ENCODE measurements at places on chromosomes 6 and 20.
A peak's percentile ranks its signal among the peaks of the same experiment; 100 is the strongest.

GRCh38 chr20:34528921-34529297, 12.7 kb downstream of the DYNLRB1 start:
- no peak for DNase-seq

- DNase-seq = no peak
Measured at GRCh38 chr6:97714772-97715171, 431.8 kb upstream of the MMS22L start.

DNA sequence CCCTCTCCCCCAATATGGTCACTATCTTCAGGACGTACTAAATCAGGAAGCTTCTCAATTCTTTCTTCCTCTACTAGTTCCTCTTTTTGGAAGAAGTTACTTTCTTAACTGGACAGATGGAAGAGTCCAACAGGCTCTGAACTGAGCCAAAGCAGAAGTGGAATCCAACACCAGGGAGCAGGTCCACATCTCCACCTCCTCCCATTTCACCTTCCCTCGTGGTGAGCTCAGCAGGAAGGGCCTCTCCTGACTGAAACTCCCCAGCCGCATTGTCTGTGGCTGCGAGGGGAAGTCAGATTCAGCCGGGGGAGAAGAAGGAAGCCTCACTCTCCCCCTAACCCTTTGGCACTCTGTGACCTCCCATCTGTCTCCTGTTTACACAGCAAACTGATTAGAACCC, 63.8 kb upstream of the UST start:
- DNase-seq = no peak

DNA sequence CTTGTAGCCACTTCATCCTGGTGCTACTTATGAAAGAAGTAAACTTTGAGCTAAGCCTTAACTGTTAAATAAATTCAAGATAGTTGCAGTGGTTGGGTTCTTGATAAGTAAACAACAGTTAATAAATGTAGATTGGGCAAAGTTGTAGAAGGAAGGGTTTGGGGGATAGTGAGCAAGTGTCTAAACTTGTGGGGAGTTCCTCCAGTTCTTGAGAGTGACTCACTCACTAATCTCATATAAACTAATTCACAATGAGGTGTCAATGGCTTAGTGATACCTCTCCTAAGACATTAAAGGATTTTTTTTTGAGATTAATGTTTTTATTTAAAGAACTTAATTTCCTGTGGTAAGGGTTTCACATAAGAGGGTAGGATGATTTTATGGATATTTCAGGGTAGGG, 507.4 kb downstream of the BMP2 start:
- no peak for DNase-seq

DNA sequence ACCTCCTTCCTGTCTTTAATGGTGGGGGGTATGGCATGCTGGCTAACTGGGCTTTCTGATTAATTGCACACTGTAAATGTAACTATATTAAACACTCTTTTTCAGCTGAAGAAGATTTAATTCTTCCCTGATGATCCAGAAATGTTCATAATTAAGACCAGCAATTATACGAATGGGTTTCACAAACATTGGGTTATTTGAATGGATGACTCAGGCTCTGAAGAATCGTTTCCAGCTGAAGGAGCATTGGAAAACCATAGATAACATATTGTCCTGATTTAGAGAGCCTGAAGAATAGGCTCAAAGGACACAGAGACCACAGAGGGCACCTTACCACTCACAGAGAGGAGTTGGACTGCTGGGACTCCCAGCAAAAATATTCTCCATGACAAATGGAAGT, 130.7 kb upstream of the SSTR4 start:
- DNase-seq = no peak

- DNase-seq = no peak
Measured at GRCh38 chr6:41721414-41721813, 14.0 kb downstream of the TFEB start.

GRCh38 chr6:31639449-31639861, 13.0 kb downstream of the BAG6 start:
- DNase-seq = no peak

GRCh38 chr6:168583126-168583525, 142.1 kb downstream of the SMOC2 start:
- DNase-seq = no peak

- DNase-seq = no peak
Measured at GRCh38 chr20:50475681-50476292, 34.4 kb upstream of the PTPN1 start.

GRCh38 chr6:27879837-27880236, 32.4 kb downstream of the OR2B2 start:
- no peak for DNase-seq

DNA sequence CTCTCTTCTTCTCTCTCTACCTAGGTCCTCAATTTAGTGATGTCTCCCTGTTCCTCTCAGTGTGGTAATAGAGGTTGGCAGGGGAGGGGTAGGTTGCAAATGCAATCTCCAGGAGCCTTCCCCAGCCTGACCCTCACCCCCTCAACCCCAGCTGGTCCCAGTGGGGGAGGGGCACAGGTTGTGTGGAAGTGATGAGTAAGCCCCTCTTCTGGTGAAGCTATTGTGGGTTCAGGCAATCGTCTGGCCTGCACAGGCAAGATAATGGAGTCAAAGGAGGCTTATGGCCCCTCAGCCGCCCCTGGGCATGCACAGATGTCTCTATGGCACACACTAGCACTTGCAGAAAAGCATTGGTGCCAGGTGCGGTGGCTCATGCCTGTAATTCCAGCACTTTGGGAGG, 10.8 kb upstream of the ADA start:
- DNase-seq = no peak

DNA sequence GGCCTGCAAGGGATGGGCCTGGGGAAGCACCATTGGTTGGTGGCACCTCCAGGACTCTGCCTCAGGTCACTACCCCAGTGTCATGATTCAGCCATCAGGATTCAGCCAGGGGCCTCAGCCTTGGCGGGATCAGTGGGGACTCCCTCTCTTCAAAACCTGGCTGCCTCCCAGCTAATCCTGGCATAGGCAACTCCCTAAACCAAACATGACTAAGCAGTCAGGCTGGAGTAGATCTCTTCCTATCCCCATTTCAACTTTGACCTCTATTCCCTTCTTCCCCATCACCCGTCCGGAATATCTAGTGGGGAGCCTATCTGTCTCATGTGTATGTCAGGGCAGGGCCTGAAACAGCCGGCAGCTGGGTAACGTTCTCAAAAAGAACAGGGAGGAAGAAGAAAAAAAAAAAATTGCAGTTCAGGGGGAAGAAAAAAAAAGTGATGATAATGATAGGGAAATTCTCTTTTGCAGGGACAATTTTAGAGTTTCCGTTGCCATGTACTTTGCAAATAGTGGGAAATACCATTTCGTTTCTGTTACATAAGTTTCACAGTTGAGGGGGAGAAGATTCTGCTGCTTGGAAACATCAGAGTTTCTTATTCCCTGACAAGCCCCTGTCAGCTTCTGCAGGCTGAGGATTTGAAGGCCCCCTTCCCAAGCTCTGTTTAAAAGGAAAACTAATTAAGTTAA, 4.1 kb upstream of the PREX1 start:
- DNase-seq = no peak

GRCh38 chr6:168238159-168238909, 81.2 kb downstream of the DACT2 start:
- DNase-seq = no peak

DNA sequence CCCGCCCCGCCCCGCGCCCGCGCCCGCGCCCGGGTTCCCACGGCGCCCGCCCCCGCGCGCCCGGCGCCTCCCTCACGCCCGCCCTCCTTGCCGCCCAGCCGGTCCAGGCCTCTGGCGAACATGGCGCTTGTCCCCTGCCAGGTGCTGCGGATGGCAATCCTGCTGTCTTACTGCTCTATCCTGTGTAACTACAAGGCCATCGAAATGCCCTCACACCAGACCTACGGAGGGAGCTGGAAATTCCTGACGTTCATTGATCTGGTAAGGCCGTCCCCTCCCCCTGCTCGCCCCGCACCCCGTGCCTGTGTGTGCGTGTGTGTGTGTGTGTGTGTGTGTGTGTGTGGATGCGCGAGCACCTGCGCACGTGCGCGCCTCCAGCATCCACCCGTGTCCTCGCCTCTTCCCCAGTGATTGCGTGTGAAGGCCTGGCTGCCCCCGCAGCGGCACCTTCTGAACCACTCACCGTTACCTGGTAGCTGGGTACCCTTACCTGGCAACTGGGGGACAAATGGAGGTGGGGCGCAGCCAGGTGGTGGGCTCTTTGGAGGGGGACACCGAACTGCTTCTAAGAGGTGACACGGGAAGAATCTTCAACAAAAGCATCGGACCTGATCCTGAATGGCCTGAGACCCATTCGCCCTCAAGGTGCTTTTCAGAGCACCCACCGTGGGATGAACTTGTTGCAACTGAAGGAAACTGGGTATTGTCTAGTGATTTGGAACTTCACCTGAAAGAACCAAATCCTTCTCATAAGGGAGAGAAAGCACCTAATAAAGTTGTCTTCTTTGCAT, at the start of gene AIG1:
Gene AIG1, plus strand, starts transcription at position 84 of the 791 bp plus-strand sequence. Its CDS starts 37 bp downstream, at position 121.
- DNase-seq = no peak

- DNase-seq = no peak
Measured at GRCh38 chr6:12418946-12419345, 128.8 kb downstream of the EDN1 start.

DNA sequence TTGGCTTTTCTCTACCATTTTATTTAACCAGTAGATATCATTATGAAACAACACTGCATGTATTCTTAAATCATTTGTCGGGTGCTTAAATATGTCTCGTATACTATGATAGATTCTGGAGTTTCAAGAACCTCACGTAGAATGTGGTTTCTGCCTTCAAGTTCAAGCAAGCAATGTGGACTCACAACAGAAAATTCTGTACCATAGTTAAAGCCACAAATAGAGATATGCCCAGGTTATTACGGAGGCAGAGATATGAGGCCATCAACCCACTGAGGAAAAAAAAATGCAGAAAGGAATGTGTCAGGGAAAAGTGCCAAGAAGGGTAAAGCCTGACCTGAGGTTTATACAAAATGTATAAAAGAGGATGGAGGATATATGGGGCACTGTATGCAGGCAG, 109.9 kb downstream of the GFRAL start:
- no peak for DNase-seq

GRCh38 chr6:142838821-142839685, 105.9 kb downstream of the HIVEP2 start:
- peak; percentile 91 for DNase-seq

DNA sequence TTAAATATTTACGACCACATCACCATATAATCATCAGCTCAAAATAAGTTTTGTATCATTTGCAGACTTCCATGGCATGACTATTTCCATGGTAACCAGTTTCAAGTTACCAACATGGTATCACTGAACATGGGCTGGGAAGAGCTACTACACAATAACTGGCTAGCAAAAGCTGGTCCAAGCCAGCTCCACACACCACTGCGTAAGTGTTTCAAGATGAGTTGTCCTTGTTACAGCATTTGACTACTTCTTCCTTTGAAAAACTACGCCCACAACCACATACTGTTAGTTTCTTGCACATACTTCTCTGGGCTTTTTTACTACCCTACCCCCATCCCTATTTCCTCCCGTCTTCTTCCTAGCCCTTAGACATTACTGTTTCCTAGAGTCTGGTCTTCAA, 8.5 kb downstream of the CD164 start:
- DNase-seq = peak; percentile 15

DNA sequence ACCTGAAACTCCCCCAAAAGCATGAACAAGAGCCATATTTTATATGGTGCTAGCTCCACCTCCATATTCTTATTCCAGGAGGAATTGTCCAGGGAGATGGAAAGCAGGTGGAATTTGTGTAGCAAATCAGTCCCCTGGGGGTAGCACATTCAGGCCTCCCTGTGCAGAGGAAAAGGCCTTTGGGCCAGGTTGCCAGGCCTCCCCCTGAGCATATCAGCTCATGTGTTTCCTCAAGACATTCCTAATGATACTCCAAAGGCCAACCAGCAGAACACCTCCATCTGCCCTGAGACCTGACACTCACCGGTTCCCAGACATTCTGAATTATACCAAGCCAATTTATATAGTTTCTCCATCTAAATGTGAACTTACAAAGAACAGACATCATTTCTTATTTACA, 2.6 kb upstream of the BANF2 start:
- no peak for DNase-seq

DNA sequence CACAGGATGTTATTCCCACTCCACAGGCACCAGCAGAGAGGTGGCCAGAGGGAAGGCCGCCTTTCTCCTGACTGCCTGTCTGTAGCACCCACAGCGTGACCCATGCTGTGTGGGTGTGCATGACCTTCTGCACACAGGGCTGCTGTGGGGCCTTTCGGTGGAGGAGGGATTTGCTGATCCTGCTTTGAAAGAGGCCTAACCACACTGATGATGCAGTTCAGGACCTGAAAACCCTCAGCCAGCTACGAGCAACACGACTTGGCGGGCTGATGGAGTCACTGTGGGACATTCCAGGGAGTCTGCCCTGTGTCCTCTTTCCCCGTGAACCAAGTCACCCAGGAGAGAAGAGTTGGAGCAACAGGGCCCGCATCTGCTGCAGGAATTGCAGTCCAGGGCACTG, 49.1 kb downstream of the SYTL3 start:
- no peak for DNase-seq

- DNase-seq = no peak
Measured at GRCh38 chr6:148981515-148981914, 234.7 kb downstream of the UST start.

DNA sequence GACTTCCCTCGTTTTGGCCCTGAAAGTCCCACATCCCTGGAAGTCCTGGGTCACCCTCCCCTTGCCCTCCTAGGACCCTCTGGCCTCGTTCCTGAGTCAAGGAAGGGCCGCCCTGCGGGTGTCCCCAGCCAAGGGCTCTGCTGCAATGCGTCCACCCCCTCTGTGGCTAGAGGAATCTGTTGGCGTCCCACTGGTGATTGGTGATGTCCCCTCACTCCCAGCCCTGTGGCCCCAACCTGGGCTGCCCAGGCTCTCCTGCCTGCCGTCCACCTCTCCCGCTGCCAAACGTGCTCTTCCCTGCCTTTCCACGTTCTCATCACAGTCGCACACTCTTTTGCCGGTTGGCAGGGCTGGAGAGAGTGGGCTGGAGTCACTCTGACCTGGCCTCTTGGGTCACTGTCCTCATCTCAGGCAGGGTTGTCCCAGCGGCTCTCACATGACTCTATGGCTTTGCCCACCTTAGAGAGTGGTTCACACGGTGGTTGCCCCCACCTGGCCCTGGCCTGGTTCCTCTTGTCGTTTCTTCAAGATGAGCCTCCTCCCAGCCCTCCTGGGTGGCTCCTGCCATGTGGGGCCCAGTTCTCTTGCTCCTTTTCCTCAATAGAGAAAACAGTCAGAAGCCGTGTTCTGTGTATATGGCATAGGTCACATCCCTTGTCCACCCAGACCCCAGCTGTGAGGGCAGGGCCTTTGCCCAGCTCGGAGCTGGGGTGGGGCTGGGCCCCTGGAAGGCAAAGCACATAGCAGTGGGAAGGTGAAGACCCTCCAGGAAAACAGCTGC, 100.9 kb downstream of the TMEM242 start:
- DNase-seq = no peak

GRCh38 chr20:22106308-22106938, 401.0 kb downstream of the PAX1 start:
- peak; percentile 65 for DNase-seq
